GM12892 (cell line): ENCODE measurements at places on chromosomes 3 and 15.

DNA sequence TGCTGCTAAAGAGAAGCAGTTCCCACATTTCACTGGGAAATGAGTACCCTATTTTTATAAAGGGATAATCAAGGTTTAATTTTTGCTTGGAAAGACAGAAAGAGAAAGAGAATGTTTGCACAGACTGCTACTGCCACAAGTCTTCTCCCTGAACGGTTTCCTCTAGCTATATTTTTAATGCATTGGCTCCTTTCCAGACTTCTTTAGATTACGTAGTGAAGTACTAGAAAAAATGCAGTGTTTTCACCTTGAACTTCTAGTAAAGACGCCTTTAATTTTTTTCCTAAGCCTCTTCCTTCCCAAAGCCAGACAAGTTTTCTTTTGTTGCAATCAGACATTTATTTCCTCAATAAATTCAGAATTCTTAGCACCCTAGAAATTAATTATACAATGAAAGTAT lies 248.3 kb upstream of the CCDC54 start:
- no peak for DNase-seq

DNA sequence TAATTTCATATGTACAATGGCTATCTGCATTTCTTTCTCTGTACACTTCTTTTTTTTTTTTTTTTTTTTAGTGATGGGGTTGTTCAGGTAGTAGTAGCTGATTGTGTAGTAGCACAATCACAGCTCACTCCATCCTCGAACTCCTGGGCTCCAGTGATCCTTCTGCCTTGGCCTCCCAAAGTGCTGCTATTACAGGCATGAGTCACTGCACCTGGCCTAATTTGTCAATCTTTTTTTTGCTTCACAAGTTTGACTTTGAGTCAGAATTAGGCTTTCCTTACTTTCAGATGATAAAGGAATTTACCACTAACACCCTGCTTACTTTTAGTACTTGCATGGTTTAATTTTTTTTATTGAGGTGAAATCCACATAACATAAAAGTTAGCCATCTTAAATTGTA lies 28.0 kb downstream of the MAP1A start:
- DNase-seq: no peak

DNA sequence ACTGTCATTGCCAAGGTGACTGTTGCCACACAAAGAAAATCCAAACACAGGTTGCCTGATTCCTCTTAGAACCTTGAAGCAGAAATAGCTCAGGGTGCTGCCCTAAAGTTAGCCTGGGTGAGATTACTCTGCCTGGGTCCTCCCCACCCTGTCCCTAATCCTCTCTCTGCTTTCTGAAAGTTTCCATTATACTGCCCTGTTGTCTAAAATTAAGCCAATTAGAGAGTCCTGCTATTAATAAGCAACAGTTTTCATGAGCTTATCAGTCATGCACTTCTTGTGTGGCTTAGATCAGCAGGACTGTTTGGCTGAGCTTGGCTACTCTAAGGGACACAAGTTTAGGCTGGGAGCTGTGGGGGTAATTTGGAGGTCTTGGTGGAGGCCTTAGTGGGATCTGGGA lies 334.7 kb upstream of the LRRFIP2 start:
- DNase-seq: no peak

DNA sequence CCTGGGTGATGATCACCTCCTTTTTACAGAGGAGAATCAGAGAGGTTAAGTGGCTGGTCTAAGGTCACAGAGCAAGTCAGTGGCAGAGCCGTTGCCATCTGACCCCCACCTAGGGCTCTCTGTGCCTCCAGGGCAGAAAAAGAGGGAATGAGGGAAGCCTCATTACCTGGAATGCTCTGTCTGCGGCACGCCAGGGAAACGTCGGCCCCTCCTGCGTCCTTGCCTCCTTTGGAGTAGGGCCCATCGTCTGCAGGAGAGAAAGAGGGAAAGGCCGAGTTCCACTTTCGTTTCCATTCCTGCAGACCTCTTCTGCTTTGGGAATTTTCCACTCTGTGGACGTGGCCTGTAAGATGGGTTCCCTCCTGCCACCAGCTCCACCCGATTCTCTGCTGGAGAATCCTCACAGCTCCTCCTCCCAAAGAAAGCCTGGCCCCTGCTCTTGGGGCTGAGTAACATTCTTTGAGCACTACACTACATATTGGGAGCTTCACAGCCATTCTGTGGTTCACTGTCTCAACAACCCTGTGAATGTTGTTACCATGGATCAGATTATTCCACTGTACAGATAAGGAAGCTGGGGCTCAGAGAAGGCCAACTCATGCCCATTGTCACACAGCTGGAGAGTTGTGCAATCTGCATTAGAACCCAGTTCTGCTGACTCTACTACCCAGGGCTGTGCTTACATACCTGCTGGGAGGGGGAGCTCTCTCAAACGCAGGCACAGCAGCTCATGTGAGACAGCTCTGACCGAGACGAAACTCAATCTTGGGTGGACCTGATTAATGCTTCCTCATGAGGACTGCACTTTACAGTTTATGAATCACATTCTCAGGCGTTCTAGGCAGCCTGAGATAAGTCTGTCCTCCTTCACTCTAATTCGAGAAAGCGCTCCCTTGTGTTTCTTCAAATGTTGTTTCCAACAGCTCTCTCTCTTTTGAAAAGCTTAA lies 14.2 kb downstream of the GRIP2 start:
- no peak for DNase-seq

GRCh38 chr15:50065279-50065678 lies 53.8 kb downstream of the ATP8B4 start:
- DNase-seq: no peak

DNA sequence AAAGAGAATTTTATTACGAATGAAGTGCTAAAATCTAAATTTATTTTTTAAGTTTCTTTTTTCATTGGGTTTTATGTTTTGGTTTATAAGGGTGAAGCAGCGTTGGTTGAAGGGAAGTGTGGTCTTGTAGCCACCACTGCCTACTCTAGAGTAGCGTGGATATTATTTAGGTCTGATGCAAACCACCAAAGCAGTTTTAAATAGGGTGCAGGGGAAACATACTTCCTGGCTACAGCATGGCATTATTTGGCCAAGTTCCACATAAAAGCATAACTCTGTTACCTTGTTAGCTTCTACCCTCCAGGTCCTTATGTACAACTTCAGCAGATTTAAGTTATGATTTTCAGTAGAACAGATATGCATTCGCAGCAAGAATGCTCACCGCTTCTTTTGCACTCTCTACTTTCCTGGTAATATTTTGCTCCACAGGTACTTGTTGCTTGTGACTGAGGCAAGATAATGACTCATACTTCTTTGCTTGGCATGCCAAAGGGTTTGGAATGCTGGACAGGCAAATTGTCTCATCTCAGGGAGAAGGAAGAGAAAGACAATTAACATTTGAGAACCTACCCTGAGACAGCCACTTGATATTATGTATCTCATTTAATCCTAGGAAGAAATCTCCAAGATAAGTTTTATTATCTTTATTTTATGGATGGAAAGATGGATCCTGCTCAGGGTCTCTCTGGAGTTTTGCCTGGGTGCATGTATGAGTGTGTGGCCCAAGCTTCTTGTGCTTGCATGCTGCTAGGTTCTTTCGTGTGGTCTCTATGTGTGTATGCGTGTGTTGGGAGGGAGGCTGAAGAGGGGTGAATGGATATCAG lies 5.4 kb downstream of the TGFBR2 start:
- DNase-seq: no peak

DNA sequence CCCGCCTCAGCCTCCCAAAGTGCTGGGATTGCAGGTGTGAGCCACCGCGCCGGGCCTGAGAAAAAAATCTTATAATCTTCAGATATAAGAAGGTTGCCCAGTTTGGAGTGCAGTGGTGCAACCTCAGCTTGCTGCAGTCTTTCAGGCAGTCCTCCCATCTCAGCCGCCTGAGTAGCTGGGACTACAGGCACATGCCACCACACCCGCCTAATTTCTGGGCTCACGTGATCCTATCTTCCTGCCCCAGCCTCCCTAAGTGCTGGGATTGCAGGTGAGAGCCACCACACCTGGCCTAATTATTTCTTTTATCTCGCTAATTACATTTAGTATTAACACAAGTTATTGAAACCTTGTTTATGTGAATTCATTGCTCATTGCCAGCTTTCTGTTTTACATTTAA lies 13.5 kb downstream of the PAK2 start:
- DNase-seq: no peak

- no peak for DNase-seq
Measured at GRCh38 chr3:74039105-74039504, 414.4 kb upstream of the PDZRN3 start.

DNA sequence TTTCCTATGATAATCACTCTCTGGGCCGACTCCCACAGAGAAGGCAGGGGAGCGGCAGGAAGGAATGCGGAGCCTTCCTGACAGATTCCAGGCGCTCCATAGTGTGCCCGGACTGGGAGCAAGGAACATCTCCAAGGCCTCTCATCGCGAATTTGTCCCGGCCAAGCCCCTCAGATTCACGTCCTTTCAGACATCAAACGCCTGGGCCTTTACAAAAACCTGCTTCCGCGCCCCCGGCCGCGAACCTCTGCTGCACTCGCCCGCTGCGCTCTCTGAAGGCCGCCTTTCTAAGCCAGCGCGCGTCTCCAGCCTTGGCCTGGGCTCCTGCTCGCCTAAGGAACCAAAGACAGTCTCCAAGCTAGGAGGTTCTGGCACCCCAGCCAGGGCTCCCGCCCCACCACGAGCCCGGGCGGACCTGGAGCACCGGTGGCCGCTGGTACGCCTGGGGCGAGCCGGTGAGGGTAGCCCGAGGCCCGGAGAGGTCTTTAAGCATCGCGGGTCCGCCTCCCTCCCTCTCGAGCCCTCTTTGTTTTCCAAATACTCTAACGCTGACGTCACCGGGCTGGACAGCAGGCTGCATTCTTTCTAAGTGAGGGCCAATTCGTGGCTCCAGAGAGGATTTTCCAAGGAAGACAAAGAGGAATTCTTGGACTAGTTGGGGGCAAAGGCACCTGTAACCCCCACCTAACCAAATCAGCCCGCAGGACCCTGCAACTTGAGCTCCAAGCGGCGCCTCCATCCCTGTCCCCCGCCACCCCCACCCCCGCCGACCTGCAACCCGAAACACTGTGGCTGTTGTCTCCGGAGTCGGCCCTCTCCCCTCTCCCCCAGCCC lies 759 bp downstream of the AMOTL2 start:
- no peak for DNase-seq
